ENCODE measurements at places on chromosomes 12 and 14.

GRCh38 chr12:104482113-104482512 is 25.4 kb downstream of the CHST11 start:
- no peak for DNase-seq

- DNase-seq = no peak
These were observed 248.6 kb upstream of the NOVA1 start for GRCh38 chr14:26846388-26846787.

DNA sequence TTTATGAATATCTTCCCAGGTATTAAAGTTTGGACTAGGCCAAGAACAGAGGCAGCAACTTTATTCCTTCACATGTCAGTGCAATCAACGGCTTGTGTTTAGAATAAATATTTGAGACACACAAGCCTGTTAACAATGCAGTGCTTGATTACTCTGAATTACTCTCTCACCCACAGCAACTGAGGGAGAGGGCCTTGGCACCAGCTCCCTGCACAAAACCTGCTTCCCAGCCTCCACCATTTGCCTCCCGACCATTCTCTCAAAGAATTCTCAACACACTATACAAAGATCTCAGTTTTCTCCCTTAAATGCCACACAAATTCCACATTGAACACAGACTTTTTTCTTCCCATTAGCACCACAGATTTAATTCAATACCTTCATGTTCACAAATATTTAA is 77.0 kb downstream of the STON2 start:
- no peak for DNase-seq

DNA sequence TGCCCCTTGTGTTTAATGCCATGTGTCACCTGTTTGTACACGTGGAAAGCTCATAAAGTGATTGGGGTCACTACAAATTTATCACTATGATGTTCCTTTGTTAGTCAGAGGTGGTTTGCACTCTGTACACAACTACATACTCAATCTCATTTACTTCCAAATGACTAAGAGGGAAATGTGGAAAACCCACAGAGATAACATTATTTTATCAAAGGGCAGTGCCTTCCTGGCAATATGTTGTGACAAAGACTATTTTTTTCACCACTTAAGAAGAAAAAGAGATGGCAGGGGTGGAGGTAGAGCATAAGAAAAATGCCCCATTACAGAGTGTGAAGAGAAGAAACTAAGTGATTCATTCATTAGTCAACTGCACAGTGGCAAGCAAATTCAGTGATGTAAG is 1064.1 kb upstream of the FLRT2 start:
- no peak for DNase-seq

DNA sequence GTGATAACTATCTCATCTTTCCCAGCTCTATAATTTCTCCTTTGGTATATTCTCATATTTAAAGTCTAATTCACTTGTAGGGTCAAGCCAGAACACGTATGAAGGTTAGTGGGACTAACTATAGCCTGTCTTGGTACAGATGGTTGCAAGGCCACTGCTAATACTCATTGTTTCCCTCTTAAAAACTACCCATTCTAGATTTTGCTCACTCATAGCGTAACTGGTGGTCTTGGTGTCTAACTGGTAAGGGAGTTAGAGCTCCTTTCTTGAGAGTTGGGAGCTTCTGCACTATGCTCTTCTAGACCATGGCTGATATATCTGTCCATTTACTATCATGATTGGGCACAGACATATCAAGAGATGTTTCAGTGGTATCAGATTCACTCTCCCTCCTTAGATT is 8.8 kb downstream of the MGP start:
- no peak for DNase-seq

DNA sequence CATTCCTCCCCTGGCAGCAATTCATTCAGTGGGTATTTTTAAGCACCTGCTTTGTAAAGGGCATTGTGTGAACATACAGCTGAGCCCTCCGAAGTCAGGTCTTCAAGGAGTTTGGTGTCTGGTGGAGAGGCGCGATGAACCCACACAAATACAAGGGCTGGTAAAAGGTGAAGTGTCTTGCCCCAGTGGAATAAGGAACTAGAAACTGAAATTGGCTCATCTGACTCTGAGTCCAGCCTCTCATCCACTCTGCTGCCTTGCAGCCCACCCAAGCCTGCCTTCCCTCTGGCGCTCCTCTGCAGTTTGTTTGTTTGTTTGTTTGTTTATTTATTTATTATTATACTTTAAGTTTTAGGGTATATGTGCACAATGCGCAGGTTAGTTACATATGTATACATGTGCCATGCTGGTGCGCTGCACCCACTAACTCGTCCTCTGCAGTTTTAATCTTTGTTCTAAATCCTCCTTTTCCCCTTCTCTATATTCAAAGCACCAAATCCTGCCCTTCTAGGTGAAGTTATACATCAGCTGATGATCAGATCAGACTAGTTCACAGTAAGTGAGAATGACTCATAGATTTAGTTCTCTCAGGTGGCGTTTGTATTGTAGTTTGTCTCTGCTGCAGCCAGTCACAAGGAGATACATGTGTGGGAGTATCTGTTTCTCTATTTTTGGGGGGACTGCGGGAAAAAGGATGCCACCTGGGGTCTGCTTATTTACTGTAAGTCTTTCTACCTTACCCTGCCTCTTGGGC is 394.5 kb downstream of the APAF1 start:
- DNase-seq = no peak

DNA sequence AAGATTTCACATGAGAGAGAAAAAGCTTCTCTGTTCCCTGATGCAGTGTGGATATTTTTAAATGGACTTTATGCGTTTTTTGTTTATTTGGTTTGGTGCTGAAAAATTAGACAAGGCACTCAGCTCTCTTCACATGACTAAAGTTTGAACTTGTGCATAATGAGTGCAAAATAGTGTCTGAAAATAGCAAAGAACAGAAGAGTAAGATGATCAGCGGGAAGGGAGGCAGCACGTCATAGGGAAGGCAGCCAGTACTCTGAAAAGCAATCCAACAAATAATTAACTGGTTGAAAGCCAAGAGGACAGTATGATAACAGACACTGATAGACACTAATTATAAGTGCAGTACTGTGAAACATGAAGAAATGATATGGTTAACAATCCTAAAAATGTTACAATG is 46.6 kb upstream of the CDKN3 start:
- DNase-seq = no peak

DNA sequence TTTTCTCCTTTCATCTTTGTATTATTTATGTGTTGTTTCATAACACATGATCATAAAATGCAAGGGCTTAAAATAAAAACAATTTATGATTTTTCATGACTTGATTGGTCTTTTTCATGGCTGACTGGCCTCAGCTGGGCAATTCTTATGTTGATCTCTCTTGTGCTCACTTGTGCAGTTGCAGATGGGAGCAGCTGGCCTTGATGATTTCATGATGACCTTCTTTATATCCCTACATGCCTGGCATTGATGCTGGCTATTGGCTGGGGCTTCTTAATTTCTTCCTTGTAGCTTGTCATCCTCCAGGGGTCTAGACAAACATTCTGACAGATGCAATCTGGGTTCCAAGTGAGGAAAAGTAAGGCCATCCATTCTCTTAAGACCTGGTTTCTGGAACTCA is 1832.8 kb upstream of the FLRT2 start:
- no peak for DNase-seq

All from GM04504 (cell line).